ENCODE measurements at places on chromosomes 4 and X.

DNA sequence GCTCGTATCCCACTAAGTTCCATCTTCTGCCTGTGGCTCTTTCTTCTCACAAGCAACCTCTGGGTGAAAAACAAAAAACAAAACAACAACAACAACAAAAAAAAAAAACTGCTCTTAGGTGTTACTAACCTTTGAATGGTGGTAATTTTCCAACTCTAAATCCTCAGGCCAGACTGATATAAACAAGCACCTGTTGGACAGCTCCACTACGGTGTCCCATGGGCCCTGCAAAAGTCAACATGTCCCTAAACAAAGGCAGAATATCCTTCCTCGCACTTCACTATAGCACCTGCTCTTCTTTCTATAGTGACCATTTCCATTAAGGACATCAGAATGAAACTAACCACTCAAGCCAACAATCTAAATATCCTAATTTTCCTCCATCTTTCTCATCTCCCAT is 54.6 kb upstream of the PARM1 start:
- no peak for DNase-seq

GRCh38 chrX:27446423-27446822 is 16.7 kb downstream of the PPP4R3C start:
- DNase-seq: no peak

GRCh38 chrX:21586001-21586400 is 72.1 kb downstream of the KLHL34 start:
- no peak for DNase-seq

DNA sequence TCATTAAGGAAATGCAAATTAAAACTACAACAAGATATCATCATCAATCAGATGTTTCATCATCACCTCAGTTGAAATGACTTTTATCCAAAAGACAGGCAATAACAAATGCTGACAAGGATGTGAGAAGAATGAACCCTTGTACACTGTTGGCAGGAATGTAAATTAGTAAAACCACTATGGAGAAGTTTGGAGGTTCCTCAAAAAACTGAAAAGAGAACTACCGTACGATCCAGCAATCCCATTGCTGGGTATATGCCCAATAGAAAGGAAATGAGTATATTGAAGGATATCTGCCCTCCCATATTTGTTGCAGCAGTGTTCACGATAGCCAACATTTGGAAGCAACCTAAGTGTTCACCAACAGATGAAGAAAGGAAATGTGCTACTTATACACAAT is 50.6 kb upstream of the STARD8 start:
- no peak for DNase-seq

DNA sequence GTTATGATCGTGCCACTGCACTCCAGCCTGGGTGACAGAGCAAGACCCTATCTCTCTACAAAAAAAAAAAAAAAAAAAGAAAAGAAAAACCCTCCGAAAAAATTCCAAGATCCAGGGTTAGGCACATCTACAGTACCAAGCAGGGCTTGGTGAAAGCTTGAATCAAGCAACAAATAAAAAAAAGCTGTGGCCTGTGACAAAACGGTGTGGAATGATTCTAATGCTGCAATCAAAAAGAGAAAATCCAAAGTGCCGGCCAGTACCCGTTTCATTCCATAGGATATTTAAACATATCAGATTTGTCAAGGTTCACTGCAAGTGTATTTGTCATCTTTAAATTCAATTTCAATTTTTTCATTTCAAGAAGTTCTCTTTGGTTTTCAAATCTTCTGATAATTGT is 20.5 kb downstream of the RWDD4 start:
- DNase-seq: no peak

DNA sequence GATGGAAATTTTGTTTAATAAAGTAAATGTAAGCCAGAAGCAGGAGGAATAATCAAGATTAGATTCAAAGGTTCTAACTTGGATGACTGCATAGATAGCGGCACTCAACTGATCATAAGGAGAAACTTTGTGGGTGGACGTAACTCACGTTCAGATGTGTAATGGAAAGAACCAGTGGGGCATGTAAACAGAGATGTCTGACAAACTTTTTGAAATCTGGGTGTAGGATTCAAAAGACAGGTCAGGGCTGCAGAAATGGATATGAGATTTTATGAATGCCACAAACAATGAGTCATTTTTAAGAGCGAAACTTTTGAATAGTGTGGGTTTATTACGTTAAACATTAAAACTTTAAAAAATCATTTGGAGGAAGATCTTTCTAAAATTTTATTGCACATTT is 375.6 kb downstream of the GBA3 start:
- DNase-seq: no peak

DNA sequence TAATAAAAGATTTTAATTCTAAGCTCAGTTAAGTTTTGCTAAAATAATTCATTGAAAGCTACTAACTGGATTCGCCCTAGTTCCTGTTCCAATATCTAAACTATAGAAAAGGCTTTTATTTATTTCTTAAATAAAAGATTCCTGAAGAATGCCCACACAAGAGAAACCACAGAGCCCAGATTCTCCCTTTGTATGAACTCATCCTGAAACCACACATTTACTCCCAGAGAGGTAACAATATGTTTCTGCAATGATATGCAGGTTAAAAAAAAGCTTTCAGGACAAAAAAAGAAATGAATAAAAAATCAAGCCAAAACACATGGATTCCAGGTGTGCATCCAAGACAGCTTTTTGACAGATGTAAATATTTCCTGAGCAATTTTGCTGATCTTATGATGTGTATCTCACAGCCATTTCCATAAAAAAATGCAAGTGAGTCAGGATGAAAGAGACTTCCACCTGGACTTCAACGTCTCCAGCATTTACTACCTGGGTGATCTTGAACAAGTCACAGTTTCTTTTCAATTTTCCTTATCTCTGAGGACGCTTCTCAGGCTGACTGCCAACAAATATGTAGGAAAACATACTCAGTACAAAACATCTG is 234.4 kb upstream of the FAT1 start:
- DNase-seq: no peak

- no peak for DNase-seq
Observed at GRCh38 chr4:43423276-43423675, 530.8 kb downstream of the GRXCR1 start.

- no peak for DNase-seq
Observed at GRCh38 chrX:53188763-53189162, 36.2 kb downstream of the KDM5C start.

- DNase-seq: peak; percentile 45
Observed at GRCh38 chrX:107678957-107679740, 50.8 kb downstream of the PRPS1 start.

DNA sequence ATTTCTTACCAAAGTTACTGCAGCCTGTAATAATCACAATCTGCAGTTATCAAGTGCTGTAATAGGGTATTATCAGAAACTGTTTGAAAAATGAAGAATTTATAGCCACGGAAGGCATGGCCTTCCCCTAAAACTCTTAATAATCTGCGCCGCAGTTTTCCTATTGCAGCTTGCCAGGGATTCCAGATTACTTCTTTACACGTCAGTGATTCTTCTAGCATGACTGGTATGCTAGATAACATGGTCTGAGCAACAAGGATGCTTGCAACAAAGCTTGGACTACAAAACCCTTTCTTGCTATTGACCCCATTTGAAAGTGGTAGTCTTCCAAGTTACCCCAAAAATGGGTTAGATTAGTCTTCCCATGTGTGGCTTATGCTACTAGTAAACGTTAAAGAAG is 47.2 kb upstream of the GK2 start:
- no peak for DNase-seq

DNA sequence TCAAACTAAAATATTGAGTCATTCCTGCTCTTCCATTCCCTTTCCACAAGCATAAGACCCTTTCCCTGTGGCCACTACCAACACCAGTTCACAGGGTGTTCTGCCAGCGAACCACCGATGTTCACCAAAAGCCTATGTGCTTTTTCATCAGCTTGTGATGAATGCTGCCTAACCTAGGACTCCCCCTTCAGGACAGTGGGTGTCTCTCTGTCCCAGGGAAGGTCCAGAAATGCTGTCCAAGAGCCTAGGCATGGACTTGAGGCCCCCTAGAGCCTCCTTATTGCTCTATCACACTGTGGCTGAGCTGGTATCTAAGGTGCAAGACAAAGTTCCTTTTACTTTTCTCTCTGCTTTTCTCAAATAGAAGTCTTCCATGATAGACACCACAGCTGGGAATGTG is 1015.6 kb downstream of the PCDH19 start:
- DNase-seq: peak; percentile 14

DNA sequence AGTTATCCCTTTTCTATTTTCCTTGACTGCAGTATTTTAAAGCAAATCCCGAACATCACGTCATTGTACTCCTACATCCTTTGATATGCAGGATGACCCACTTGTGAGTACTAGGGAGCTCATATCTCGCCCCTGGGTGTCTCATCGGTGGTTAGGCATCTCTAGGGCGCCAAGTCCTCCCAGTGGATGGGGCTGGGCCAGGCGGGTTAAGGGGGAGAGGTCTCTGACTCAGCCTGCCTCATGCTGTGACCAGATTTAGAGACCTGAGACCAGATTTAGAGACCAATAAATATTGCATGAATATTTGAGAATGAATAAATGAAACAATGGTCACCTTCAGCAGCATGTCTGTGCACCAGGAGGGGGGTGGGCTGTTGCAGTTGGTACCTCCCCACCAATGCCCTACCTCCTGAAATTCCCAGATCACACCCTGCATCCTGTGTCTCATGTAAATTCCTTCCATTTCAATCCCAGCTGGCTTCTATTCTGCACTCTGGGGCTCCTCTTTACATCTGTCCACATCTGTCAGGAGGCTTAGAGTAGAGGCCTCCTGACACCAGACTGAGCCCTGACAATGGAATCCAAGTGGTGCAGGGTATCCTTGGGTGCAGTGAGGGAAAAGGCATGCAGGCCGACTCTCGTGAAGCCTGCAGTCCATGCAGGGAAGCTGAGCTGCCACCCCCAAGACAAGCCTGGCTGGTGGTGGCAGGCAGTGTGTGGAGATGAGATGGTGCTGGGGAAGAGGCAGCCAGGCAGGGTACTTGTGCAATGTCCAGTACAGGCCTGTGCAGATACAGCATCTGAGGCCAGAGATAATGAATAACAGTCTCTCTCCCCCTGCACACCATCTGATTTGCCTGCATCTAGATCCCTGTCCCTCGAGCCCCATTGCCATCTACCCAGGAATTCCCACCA is 5.2 kb downstream of the APLN start:
- DNase-seq: no peak

DNA sequence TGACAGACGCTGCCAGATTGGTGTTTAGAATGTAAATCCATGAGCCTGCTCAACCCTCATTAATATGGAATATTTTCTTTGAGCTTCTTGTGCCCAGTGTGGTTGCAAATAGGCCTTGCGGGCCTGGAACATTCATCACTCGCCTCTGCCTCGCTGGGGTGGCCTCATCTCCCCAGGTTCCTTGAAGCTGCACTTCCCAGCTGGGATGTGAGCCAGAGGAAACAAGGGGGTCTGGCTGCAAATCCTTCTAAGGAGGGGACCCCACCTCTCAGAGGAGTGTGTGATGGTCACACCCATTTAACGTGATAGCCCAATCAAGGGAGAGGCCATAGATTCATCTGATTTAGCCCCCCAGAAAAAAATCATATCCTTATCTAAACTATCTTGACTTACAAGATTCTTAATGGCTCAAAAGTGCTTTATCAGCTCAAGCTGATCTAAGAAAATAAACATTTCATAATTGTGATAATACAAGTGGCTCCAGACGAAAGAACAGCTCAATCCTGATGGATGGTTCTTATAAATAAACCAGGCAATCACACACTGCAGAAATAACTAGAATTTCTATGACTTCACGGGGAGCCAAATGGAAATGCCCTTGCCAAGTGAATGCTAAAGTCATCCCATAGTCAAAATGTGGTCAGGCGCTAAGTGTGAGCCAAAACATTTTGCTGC is 189.9 kb downstream of the PTTG2 start:
- DNase-seq: no peak

DNA sequence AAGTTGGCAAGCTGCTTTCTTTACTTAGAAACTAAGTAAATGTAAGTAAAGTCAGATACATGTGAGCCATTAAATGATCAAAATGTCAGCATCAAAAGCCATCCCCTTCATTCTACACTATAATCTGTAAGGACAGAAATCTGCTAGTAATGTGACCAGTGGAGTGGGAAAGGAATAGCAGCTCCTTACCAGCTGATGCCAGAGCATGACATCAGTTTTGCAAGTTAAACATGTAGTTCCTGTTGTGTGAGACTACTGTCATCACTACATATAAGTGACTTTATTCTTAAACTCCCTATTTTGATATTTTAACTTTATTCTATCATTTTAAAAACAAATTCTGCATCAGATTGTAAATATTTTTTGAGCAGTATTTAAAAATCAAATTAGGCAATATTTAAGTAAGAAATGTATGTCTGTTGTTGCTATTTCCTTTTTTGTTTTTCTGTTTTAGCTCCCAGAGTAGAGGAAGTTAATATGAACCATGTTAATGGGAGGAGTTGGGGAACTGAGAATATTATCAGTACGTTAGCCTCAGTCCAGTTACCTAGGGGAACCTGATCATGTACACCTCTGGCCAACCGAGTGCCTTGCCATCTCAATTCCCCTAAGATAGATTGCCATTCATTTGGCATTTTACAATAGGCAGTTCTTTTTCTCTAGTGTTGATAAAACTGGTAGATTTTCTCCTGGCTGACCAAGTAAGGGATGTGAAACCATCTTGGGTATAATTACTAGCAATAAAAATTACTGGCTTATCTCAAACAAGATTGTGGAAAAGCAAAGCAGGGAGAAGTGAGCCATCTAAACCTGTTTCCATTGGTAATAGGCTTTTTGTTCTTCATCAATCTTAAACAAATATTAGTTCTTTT is 34.7 kb downstream of the CCNI start:
- DNase-seq: peak; percentile 34

- DNase-seq: peak; percentile 43
Observed at GRCh38 chr4:151114338-151114737, 14.9 kb downstream of the RPS3A start.

DNA sequence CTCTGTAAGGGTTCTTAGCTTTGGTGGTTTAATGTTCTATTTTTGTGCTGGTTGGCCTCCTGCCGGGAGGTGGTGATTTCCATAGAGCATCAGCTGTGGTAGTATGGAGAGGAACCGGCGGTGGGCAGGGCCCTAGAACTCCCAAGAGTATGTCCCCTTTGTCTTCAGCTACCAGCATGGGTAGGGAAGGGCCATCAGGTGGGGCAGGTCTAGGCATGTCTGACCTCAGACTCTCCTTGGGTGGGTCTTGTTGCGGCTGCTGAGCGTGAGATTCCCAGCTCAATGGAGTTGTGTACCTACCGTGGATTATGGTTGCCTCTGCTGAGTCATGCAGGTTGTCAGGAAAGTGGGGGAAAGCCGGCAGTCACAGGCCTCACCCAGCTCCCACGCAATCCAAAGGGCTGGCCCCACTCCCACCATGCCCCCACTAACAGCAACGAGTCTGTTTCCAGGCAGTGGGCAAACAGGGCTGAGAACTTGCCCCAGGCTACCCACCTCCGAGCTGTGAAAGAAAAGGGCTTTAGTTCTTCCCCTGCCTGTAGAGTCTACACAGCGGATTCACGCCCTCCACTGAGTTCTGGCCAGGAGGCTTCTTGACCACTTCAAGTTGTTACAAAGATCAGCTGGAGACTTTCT is 235.9 kb downstream of the RPA4 start:
- no peak for DNase-seq

- DNase-seq: no peak
Observed at GRCh38 chr4:137656661-137657060, 124.4 kb upstream of the PCDH18 start.

Measured in NCI-H82 (cell line).